ENCODE measurements at places on chromosomes 2 and 18.
A peak's percentile ranks its signal among the peaks of the same experiment; 100 is the strongest.

DNA sequence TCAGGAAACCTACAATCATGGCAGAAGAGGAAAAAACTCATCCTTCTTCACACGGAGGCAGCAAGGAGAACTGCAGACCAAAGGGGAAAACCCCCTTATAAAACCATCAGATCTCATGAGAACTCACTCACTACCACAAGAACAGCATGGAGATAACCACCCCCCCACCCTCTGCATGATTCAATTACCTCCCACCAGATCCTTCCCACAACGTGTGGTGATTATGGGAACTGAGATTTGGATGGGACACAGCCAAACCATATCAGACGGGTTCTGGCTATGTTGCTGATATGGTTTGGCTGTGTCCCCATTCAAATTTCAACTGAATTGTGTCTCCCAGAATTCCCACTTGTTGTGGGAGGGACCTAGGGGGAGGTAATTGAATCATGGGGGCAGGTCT lies 28.7 kb upstream of the CCDC150 start:
- no peak for DNase-seq

DNA sequence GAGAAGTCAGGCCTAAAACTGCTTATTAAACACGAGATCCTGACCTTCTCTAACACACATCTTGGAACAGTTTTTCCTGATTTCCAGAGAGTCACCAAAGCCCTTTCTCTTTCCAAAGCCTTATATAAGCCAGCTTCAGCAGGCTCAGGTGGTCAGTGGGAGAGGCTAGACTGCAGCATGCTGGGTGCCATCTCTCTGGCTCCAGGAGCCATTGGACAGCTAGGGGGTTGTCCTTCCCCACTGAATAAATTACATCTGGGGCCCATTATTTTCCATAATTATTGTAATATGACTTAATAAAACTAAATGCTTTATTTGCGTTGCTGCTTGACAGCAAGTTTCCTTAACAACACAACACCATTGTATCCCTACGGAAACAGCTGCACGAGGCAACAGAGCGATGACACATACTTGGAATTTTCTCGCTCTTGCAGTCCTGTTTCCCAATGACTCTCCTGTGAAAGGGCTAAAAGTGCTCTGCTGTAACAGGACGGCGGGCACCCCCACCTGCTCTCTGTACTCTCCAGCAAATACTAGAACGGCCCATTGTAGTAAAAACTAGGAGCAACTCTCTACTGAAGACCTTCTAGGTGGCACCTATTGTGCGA lies 160.6 kb downstream of the RNF144A start:
- no peak for DNase-seq

GRCh38 chr2:11949732-11950523 lies 203.5 kb downstream of the LPIN1 start:
- DNase-seq = no peak

DNA sequence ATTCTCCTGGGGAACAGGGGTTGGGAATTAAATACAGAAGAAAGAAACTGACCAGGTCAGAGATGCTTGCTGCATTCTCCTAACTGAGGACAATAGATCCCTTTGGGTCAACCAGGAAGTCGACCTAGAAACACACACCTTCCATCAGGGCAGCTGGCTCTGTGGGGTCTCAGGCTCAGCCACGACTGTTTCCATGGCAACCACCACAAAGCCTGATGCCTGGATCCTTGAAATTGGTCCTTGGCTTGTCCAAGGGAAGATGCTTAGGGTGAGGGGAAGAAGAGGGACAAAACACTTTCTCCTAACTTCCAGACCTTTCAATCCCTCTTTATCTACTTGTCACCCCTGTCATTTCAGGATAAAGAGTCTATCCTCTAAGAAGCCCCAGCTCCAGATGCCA lies 194.4 kb downstream of the ALK start:
- DNase-seq = peak; percentile 33

DNA sequence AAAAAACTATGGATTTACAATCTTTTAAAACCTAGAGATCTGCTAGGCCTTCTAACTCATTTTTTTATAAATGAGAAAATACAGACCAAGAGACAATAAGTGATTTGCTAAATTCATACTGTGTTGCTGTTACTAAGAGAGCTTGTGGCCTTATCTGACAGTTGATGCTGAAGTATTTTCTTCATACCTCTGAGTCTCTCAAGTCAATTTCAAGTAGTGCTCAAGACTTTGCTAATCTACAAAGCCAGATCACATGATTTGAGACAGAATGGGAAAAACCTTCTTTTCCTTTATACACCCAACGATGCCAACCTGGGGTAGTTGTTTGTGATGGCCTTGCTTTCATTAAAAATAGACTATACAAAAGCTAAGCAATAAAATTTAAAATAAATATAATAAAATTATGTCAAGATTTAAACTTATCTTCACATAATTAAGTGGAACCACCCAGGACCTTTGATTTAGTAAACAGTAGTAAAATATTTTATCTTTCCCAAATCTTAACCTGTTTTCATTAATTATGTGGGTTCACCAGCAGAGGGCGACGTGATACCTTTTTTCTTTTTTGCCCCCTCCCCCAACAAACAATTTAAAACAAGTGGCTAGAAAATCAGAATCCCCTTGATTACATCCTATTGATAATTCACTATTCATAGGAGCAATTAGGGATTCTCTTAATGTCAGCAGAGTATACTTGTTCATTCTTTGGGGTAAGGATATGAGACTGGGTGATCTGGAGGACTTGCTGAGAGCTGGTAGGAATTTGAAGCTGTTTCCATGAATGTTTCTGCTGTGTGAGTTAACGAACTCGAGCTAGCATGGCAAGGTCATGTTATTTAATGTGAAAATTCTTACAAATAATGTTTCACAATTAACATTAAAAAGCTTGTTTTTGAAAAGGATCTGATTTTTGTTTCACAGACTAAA lies 49.6 kb upstream of the SLC5A7 start:
- peak; percentile 44 for DNase-seq

DNA sequence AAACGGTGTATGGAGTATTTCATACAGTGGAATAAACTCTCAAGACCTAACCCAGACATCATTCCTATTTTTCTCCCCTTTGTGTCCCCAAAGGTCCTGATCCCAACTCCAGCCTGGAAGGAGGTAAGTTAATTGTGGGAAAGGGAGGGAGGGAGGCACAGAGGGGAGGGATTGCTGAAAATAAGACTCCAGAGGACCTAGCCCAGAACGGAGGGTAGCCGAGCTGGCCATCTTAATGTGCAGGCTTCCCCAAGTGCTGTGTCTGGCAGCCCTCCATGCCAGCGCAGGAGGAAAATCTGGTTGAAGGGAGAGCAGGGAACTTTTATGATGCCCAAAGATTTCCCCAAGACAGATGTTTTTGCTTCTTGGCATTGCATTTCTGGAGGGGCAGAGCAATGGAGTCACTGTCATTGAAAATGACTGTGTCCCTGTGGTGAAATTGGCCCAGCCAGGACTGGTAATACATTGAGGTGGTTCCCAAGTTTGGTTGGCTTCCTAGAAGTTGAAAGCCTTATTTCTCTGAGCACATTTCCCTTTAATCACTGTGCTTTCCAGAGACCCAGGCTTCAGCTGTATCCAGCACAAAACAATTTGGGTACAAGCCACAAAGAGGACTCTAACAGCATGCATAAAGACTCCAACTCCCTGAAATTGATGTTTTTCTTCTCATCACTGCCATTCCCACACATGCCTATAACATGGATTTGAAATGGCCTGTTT lies 202.7 kb downstream of the AGPS start:
- peak; percentile 81 for DNase-seq

- DNase-seq = no peak
Observed at GRCh38 chr18:6382963-6383362, 31.7 kb downstream of the L3MBTL4 start.

GRCh38 chr2:64459575-64459974 lies 5.6 kb downstream of the LGALSL start:
- DNase-seq = no peak

GRCh38 chr2:170723446-170723958 lies 8.4 kb downstream of the SP5 start:
- DNase-seq = no peak

GRCh38 chr2:72198532-72199241 lies 51.0 kb upstream of the CYP26B1 start:
- no peak for DNase-seq

- DNase-seq = no peak
Observed at GRCh38 chr2:68901199-68901514, 30.0 kb upstream of the BMP10 start.

DNA sequence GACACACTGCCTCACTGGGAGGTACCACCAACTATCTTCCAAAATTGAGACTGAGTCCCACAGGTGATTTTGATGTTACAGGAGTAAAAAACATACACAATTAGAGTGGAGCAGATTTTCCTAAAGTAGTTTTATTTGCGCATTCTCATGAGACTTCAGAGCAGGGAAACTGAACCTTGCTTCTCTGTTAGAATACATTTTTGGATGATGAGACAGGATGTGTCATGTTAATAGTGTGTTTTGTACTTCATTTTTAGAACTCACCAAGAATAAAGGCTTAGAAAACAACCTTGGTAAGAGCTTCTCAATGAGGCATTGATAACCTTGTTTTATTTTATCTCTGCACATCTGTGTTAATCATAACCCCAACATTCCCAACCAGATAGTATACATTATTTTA lies 310.2 kb upstream of the GALNT5 start:
- DNase-seq = no peak

- no peak for DNase-seq
Observed at GRCh38 chr2:181656450-181657291, at the start of gene CERKL. TSS of gene CERKL (minus strand) at chr2:181657105. CDS start at chr2:181657006, 99 bp downstream.

DNA sequence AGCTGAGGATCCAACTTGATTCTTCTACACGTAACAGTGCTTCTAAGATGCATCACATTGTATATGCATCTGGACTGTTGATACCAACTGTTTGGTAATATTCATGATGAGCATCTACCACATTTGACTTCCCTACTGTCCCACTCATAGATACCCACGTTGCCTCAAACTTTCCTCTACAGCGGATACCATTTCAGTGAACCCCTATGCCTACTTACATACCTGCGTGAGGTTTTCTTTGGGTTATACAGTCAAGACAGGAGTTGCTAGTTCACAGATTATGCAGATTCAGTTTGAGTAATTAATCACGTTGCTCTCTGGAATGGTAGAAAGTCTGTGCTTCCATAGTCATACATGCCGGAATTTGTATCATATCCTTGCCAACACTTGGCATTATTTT lies 40.0 kb downstream of the EPC2 start:
- no peak for DNase-seq

DNA sequence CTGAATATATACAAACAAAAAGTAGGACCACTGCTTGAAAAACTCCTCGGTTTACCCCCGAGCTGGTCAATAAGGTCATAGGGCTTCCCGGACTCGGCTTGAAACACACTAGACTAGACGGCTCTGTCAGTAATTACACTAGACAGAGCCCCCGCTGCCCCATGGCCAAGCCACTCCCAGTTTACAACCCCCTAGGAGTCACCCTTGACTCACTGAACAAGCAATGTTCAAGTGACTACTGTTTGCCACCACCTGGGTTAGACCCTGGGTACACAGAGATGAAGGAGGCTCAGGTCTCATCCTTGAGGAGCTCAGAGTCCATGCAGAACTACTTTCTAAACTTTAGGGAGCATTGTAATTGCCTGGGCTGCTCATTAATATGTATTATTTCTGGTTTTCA lies 13.7 kb upstream of the PRELID3A start:
- DNase-seq = no peak

DNA sequence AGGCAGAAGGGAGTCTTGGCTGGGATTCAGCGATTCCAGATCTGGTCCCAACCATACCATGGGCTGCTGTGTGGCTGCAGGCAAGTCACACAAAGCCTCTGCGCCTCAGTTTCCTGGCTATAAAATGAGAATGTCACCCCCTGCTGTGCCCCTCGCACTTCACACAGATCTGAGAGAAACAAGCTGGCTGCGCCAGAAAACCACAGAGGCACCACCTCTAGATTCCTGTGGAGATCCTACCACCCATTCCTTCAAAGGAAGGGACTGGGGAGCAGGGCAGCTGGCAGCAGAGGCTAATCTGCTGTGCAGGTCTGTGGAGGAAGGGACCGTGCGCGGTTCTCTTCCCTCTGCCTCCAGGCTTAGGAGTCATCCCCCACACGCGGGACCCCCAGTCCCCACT lies 19.8 kb downstream of the NEURL3 start:
- DNase-seq = no peak

GRCh38 chr2:62112179-62112578 lies 83.7 kb upstream of the B3GNT2 start:
- DNase-seq = peak; percentile 55

GRCh38 chr18:71329114-71329513 lies 1040.3 kb downstream of the SOCS6 start:
- no peak for DNase-seq

GRCh38 chr18:55485666-55486065 lies 102.3 kb downstream of the TCF4 start:
- DNase-seq = no peak
